ENCODE measurements at places on chromosomes 11 and 22.
A peak's percentile ranks its signal among the peaks of the same experiment; 100 is the strongest.

DNA sequence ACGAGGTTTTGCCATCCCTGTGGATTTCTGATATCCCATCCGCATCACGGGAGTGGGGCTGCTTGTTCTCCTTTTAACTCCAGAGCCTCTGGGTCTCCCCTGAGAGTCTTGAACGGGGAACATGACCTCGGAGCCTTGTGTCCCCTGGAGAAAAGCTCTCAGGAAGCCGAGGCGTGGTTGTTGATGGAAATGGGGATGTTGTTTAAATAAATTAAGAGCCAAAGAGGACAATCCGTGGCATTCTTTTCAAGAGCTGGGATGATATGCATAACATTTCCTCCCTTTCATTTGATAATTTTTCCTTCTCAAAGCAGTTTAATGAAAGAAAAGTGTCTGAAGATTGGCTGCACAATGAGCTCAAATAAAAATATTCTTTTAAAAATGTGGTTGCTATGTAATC, 14.2 kb downstream of the TSPAN18 start:
- DNase-seq = no peak

DNA sequence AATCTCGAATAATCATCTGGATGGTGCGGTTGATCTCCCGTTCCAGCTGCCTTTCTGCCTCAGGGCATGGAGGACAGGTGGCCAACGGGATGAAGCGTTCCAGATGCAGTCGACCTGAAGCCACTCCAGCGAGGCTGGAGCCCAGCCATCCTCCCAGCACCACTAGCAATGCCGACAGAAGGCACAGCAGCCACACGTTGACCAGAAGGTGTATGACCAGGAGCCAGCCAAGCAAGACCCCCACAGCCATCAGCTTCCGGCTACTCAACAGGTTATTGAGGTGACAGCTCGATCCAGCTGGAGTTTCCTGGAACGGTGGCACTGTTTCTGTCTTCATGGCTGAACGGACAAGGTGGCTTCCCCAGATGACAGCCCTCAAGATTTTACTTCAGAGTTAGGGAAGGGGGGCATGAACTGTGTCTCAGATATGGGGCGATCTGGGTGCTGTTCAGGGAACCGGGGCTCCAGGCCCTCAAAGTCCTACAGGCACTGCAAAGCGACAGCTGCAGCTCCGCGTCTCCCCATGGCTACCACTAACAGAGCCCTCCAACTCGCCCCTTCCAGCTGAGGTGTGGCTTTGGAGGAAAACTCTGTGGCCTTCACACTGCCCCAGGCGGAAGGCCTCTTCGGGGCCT, 559 bp downstream of the SNX19 start:
- DNase-seq = no peak

DNA sequence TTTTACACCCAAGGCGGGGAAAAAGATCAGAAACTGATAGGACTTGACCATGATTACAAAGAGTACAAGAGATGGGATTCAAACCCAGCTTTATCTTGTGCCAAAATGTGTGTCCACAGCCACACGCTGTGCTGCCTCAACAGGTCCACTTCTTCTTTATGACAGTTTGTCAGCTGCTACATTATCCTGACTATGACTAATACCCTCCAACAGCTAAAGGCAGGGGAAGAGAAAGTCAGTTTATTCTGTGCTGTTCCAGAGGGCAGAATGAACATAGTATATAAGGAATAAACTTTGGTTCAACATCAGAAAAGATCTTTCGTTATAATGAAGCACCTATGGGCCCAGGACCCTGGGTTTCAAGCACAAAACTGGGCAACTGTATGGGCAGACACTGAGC, 668.2 kb upstream of the TENM4 start:
- no peak for DNase-seq

DNA sequence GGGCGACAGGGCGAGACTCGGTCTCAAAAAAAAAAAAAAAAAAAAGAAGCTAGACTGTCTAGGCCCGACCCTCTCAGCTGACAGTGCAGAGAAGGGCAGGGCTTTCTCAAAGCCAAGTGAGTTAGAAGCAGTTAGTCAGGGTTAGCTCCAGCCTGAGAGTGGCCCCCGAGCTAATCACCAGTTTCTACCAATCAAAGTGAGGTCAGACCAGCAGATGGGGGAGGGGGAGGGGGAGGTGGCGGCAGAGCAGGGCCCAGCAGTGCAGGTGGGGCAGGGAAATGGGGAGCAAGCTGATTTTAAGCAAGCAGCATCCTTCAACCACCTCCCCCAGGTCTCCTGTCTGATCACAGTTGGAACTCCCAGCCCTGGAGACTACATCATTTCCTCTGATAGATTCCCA, 55.3 kb upstream of the PRR5 start:
- DNase-seq = no peak

DNA sequence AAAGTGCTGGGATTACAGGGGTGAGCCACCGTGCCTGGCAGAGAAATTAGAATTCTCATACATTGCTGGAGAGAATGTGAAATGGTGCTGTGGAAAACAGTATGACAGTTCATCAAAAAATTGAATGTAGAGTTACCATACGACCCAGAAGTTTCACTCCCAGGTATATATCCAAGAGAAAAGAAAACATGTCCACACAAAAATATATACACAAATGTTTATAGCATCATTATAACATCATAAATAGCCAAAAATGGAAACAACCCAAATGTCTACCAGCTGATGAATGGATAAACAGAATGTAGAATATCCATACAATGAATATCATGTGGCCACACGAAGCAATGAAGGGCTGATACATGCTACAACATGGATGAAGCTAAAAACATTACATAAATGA, 34.6 kb downstream of the MED15 start:
- DNase-seq = no peak

- DNase-seq = no peak
Measured at GRCh38 chr11:104594228-104594958, 303.9 kb downstream of the CASP12 start.

DNA sequence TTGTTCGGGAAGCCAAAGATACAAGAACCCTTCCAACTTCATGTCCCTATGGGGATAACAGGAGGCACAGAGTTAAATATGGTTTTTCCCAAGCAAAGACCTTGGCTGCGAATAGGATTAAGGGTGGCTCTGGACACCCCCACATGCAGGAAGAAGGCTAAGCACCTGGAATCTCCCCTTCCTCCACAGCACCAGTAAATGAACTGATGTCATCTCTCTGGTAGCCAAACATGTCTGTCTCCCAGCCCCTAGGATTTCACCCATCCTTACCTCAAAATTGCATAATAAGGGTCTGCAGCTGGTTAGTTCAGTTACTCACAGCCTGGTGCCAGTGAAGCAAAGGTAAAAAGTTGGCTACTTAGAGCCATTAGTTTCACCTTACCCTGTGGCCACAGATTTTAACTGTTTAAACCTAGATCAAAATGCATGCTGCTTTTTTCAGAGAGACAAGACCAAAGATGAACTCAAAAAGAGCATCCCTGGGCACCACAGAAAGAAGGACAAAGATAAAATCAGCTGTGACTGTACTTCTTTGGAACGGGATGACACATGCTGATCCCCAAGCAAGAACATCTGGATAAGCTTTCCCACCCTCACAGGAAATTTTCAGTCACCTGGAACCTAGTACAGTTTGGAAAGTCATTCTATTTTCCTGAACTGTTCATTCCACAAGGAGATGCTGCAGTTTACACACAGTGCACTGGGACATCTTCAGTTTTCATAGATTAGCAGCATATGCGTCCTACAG, 77.2 kb upstream of the AKIP1 start:
- no peak for DNase-seq

DNA sequence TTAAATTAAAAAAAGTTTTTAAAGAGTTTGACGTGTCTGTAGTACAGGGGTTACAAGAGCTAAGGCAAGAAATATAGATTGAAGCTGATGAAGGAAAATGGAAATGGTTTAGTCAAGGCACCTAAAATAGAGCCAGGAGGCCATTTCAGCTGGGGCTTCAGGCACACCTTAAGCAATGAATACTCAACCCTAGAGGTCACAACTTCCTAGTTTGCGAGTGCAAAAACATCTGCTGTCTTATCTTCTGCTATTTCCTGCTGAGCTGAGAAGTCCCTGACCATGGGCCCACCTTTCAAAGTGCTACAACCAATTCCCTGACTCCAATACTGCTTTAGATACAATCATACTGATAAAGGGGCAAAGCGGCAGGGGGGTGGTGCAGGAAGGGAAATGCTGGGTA, 87.4 kb downstream of the DLG2 start:
- no peak for DNase-seq

DNA sequence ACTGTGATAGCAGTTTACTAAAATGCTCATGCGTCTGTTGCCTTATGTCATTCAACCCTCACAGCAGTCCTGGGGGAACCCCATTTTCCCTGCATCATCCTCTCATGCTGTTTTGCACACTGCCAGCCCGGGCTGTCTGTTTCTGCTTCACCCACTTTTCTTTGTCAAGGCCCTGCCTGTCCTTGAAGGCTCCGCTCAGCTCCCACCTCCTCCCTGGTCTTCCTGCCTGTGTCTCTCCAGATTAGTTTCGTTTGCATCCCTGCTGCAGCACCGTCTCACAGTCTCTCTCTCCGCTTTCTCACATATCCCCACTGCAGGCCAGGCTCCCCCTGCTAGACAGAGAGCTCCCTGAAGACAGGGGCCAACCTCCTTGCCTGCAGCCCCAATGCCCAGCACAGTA, 29.9 kb downstream of the SERPINH1 start:
- no peak for DNase-seq

DNA sequence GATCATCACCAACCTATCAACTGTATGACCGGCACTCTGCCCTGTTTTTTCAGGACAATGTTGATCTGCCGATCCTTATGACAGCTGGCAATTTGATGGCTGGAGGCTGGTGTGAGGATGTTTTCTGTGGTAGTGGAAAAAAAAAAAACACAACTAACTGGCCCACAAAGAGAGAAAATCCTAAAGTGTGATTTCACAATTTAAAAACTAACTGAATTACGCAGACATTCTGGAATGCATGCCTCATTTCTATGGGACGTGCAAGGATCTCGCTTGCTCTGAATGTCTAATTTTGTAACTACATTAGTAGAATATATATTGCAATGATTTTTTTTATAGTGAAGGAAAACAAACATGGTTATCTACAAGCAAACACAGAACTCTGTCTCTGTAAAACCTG, 590.5 kb downstream of the ETS1 start:
- no peak for DNase-seq

DNA sequence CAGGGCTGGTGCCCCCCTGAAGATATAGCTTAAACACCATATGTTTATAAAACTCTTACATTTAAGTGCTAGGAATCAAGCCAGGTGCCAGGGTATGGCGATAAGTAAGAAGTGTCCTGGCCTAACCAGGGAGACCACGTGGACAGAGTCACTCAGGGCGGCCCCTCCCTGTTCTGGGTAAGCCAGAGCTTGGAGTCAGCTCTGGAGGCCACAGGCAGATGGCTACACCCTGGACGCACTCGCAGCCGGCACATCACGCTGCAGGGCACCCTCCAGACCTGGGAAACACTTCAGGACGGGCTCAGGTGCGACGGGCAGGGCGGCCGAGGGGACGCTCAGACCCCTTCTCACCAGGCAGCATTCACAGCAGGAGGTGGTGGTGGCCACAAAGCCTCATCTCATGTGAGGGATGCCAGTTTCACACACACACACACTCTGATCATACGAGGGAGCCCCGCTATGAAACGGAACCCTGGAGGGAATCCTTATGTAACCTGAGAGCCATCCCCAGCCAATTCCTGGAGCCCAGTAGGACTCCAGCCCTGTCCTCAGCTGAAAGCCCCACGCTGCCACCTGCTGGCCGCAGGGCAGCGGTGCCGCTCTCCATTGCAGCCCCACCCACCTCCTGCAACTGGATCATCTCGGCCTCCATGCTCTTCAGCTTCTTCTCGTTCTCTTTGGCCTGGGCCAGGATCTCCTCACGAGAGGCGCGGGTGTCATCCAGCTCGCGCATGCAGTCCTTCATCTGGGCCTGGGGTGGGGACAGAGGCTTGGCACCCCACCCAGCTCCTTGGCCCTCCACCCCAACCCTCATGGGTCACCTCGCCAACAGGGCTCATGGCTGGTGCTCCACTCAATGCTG, 33.4 kb downstream of the APOL1 start:
- peak; percentile 59 for DNase-seq

DNA sequence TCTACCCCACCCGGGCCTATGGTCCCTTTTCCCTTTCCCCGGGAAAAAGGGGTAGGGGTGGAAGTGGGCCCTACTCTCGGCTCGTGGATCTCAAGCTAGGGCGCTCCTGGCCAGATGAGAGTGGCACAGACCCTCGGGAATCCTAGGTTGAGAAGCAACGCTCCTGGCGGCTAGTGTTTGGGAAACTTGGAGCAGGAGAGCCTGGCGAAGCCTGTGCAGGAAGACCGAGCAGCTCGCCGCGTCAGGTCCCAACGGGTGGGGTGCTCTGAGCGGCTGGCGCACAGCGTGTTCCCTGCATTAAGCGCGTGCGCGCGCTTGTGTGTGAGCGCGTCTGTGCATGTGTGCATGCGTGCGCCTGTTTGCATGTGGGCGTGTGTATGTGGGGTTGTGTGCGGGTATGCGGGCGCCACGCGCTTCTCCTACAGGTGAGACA, 7.1 kb upstream of the FLI1 start:
- peak; percentile 65 for DNase-seq

DNA sequence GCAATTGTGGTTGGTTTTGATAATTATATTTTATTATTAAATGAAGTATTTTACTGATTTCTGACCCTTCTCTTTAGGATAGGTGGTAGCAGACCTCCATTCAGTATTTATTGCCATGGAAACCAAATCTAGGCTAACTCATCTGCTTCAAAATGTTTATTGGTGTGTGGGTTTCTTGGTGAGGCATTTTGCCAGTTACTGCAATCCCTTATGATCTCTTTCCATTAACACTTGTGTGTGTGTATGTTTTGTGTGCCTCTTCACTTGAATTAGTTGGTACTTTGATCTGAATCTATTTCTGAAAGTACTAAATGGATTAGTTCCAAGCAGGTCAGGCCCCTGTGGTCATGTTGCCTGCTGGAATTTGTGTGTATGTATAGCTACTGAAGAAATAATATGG, 184.4 kb upstream of the C11orf87 start:
- no peak for DNase-seq

- no peak for DNase-seq
Measured at GRCh38 chr22:46801826-46802607, 39.6 kb downstream of the TBC1D22A start.

DNA sequence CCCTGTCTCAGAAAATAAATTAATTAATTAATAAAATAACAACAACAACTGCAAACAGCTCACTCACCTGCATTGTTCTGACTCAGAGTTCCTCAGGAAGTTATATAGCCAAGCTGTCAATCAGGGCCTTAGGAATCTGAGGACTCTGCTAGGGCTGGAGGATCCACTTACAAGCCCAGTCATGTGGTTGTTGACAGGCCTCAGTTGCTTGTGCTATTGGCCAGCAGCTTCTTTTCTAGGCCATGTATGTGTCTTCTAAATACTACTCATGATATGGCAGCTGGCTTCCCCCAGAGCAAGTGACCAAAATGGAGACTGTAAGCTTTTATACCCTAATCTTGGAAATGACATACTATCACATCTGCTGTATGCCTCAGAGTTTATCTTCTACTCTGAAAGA, 20.8 kb upstream of the ATP5MG start:
- no peak for DNase-seq

- no peak for DNase-seq
Measured at GRCh38 chr22:19870153-19871022, 15.7 kb upstream of the GNB1L start.

GRCh38 chr22:42977569-42977968, 37.4 kb downstream of the PACSIN2 start:
- DNase-seq = no peak

Data from activated CD8-positive, alpha-beta memory T cell treated with anti-CD3 and anti-CD28 coated beads, Interleukin-2, amount 50 U/mL, for 4 hours (primary cell).